ENCODE measurements at places on chromosomes 2 and 18. TPM values are rescaled to one million over a fixed set of nuclear protein-coding genes. Genes with fewer than 3 reads are reported as not detected.

MPP4 gene
- polyA plus RNA-seq: 0.21 TPM

LHCGR gene
- polyA plus RNA-seq: not detected

HRH4 gene
- 0.07 TPM for polyA plus RNA-seq

GRCh38 chr18:48742706-48743475, 204.1 kb downstream of the CTIF start:
- DNase-seq: no peak

GRCh38 chr2:56874717-56875116, 690.9 kb downstream of the CCDC85A start:
- DNase-seq: no peak

DNA sequence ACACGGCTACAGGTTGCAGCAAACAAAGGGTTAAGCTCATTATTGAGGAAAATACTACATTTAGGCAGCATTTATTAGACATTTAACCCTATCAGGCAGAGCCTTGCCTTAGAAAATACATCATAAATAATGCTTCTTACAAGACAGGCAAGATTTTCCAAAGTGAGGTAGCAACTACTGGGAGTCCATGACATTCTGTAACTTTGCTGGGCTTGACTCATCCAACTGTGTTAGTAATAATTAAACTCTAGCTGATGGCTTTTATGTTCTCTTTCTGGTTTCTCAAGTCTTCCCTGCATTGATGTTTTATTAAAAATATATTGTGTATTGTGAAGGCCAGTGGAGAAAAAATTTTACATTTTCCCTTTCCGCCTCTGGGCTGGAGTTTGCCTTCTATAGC, 291.3 kb downstream of the AFF3 start:
- DNase-seq: no peak

- DNase-seq: no peak
These were observed 13.7 kb downstream of the GPR17 start for GRCh38 chr2:127659408-127660290.

- no peak for DNase-seq
These were observed 319.5 kb upstream of the HNMT start for GRCh38 chr2:137644731-137645130.

- DNase-seq: no peak
These were observed 73.9 kb downstream of the MARCO start for GRCh38 chr2:119015845-119016244.

- DNase-seq: peak; percentile 52
These were observed at the start of gene OBSL1 for GRCh38 chr2:219571311-219572236. OBSL1 (minus strand) TSS chr2:219571539; CDS start chr2:219571232, 307 bp downstream.

- DNase-seq: peak; percentile 30
These were observed 95.9 kb downstream of the MAP4K4 start for GRCh38 chr2:101793277-101793969.

DNA sequence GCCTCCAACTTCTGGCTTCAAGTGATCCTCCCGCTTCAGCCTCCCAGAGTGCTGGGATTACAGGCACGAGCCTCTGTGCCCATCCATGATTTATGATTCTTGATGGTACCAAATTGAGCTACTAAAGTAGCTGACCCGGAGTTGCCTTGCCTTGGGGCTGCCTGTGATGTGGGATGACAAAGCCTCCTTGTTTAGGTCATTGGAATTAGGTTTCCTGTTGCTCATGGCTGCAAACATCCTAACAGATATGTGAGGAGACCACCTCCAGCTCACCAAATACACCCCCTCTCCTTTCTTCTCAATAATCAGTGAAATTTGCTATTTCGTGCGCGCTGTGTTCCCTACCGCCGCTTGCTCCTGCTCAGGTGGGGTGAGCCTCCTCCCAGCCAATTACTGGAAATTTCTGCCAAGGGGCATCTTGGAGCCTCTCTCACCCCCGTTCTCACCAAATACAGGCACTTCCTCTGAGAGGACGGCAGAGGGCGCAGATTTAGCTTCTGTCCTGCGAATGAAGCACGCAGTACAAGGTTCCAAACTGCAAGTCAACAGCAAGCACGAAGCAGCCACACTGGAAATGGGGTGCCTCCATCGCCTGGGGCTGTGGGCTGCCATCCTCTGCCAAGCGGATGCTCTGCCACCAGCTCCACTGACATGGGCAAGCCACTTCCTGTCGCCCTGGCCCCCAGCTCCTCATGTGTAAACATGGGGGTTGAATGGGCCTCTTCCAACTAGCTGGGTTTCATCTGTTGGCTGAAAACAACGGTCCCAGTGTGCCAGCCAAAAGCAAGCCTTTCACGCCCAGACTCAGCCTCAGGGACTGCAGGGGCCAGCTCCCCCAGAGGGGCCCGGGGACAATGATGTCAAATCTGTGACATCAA, 71.7 kb downstream of the NCAPH start:
- peak; percentile 80 for DNase-seq

DNA sequence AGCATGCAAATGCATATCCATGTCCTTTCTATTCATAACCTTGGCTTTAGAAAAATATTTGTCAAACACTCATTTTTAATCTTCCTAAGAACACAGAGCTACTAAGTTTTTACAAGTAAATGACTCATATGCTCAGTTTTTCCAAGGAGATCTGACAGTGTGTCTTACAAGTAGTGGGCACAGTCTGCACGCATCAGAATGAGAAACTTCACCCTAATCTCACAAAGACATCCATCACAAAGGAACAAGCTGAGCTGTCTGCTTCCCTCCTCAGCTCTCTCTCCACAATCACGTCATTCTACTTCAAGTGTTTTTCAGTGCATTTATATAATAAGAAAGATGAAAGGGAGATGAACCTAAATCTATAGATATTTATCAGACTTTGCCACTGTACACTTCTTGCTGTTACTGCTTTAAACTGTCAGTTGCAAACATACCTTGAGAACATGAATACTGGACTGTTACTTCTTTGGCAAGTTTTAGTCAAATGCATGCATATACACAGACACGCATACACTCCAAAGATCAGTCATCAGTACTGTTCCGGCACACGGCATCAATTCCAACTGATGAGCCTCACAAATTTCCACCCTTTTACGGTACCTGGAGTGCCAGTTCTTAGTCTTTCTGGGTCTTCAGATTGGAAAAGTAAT, 75.7 kb downstream of the RBMS1 start:
- DNase-seq: peak; percentile 48

DNA sequence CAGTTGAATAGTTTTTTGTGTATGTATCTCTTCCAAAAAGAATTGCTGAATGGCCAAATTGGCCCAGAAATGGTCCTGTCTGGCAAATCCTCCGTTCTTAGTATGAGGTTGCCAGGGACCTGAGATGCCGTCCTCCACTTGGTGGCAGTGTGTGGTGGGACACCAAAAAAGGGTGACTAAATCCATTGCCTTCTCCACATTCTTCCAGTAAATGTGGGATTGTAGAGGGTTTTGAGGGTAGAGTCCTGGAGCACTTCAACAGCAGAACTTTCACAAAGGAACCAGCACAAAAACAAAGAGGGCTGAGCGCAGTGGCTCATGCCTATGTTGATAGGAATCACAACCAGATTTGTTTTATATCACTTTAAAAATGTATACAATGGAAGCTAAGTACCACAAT, 199.9 kb downstream of the BCL2 start:
- peak; percentile 12 for DNase-seq

GRCh38 chr18:48629730-48630324, 91.0 kb downstream of the CTIF start:
- peak; percentile 89 for DNase-seq
